ENCODE measurements at places on chromosomes 1 and 21. TPM values are rescaled to one million over a fixed set of nuclear protein-coding genes. Genes with fewer than 3 reads are reported as not detected.

TMEM52 gene
- total RNA-seq, result 0.50 TPM

KTI12 gene
- total RNA-seq, result 8.5 TPM

- DNase-seq, result no peak
Measured at GRCh38 chr1:245108246-245108645, 46.5 kb upstream of the KIF26B start.

DNA sequence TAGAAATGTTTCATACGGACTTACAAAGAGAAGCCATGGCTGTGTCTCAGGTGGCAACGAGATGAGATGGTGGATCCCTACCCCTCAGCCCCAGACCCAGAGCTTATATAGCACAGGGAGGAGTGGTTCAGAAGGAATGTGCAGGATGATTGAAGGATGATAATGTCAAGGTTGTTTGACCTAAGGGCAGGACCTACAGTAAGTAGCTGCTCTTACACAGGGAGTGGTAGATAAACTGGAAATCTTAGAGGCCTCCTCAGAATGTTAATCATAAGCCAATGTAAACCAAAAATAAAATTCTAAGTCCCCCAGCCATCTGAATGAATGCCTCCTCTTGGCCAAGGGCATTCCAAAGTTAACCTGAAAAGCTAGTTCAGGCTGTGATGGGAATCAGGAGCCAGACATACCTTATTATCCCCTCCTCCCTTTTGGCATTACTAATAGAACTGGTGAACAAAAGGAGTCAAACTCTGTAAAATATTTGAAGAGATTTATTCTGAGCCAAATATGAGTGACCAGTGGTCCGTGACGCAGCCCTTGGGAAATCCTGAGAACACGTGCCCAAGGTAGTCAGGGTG is 45.8 kb upstream of the PDE9A start:
- DNase-seq, result peak; percentile 18

GRCh38 chr1:161241682-161242081 is 3.7 kb upstream of the NR1I3 start:
- no peak for DNase-seq

GRCh38 chr1:85151446-85151845 is 49.4 kb downstream of the SYDE2 start:
- DNase-seq, result no peak

DNA sequence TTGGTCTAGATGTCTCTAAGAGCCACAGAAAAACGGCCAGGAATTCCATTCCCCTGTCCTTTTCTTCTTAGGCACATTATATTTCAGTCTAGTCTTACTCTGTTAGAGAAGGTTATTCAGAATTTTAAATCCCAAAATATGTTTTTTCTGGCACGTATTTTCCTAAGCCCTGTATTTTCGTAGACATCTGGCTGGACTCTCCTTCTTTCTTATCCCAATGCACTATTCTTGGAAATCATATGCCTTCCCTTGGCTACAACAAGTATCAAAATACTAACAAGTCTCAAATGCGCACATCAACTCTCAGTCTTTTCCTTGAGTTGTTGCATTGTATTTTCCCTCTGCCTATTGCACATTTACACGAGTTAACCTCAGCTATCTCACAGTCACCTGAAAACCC is 96.2 kb downstream of the DPYD start:
- DNase-seq, result no peak

DNA sequence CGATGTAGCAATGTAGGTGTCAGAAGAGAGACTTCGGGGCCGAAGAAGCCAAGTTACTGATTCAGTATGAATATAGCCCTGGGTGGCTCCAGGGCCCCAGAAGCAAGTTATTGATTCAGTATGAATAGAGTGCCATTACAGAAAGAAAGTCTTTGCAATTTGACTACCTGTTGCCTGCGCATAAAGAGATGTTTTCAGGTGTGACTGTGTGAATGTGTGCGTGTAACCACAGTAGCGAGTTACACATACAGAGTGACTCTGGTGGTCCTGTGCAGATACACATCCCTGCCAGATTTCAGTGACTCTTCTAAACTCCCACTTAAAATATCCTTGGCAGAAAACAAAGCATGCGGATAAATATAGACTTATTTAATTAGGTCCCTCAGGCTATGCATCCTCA is 142.7 kb upstream of the CD34 start:
- no peak for DNase-seq

- peak; percentile 80 for DNase-seq
Measured at GRCh38 chr1:109258481-109259466, 9.4 kb downstream of the CELSR2 start.

DNA sequence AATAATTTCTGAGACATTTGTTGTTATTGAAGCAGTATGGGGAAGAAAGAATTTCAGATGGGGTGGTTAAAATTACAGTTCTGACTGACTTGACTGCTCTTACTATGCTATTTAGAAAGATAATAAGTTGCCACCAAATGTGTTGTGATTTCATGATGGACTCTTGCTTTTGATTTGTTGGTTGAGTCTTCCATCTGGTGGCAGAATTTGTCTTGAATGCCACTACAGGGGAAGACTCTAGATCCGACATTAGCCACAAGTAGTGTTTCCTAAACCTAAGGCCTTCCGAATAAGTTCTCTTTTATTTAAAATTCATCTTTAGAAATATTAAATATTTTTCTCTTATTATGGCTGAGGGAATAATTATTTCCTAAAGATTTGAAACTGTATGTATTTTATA is 190.9 kb upstream of the ADGRL4 start:
- DNase-seq, result no peak

GRCh38 chr1:226687426-226687825 is 51.7 kb downstream of the ITPKB start:
- no peak for DNase-seq

- DNase-seq, result no peak
Measured at GRCh38 chr21:45875881-45876280, 105.7 kb upstream of the COL6A1 start.

DNA sequence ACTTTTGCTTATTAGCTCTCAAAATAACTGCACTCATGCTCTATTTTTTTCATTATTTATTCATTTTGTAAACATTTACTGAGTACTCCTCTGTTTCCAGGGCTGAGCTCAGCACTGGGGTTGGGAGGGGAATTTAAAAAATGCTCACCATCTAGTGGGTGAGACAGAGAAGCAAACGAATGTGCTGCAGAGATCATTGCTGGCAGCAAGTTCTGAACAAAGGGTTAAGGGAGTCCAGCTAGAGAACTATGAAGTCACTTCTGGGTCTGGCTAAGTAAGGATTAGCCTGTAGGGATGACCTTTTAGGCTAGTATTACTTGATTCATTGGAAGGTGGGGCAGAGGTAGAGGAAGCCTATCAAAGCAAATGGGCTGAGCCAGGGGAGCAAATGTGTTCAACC is 99.1 kb upstream of the ZNF644 start:
- no peak for DNase-seq

- no peak for DNase-seq
Measured at GRCh38 chr1:22801761-22802160, 91.1 kb downstream of the EPHB2 start.

DNAJC6 gene
- total RNA-seq, result 5.8 TPM

DNA sequence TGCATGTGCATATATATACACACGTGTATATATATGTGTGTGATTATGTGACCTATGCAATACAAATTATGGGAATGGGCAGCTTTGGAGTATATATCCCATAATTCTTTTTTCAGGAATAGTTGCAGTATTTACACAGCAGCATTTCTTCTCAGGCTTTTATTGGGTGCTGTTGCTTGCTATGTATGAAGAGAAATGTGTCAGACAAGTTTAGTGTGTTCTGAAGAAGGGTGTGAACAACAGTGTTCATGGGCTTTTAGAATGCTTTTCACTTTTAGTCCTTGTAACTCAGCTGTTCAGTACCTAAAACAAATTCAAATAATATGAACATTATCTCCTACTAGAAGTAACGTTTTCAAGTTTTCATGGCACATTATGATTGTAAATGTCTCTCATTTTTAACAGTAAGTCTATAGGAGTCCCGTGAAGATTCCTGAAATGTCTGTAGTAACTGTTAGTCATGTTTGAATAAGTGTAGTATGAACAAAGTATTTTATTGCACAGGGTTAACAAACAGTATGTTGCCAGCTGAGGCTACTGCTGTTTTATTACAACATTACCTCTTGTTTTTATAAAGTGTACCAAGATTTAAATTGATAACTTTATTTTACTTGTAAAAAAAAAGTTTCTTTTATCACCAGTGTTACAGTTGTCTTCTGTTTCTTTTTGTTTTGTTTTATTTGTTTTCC is 42.5 kb downstream of the TMED5 start:
- no peak for DNase-seq

LEFTY2 gene
- 0.13 TPM for total RNA-seq

- DNase-seq, result peak; percentile 62
Measured at GRCh38 chr1:8419861-8420260, 101.9 kb downstream of the SLC45A1 start.

DNA sequence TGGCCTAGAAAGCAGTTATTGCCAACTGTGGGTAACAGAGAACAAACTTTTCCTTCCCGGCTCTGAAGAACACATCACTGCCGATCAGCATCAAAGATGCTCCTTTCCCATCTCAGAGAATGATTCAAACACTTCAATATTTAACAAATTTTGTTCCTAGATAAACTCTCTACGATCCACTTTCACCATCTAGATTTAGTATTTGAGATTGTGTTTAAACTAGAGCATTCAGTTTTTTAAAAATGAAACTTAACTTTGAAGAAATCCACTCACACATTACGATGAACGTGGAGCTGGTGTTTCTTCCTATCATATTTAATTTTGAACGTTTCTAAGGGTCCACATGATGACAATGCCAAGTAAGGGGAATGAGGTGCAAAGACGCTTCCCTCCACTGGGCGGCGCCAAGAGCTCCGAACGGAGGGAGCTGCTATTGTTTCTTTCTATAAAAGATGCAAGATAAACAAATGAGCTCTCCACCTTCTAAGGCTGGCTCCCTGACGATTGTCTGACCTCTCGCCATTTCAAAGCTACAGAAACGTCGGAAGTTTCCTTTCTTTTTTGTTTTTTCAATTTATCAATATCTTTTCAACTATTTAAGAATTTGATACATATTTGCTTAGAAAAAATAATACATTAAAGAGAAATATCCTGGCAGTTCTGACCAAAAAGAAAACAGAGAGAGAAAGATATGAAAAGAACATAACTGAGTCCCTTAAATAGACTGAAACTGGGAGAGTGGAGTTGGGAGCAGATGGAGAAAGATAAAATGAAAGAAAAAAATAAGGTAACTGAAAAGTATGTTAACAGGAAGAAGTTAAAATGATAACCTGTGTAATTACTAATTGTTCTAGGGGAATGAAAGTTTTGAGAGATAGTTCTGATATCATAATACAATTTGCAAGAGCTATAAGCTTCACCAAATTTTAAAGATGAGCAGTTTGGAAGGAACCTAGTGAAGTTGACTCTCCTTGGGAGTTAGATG is 4.4 kb upstream of the BARHL2 start:
- DNase-seq, result peak; percentile 69

SPRR4 gene
- not detected for total RNA-seq

MATN1 gene
- total RNA-seq, result 0.13 TPM

CYP4B1 gene
- total RNA-seq, result 3.3 TPM

All from kidney (tissue), 22 donors.